ENCODE measurements at places on chromosomes 1 and 21. TPM values are rescaled to one million over a fixed set of nuclear protein-coding genes. Genes with fewer than 3 reads are reported as not detected.

Gene DYNLT5
- total RNA-seq: not detected

Gene UTS2
- not detected for total RNA-seq

Gene PUM1
- total RNA-seq: 35.6 TPM

Gene METTL13
- 45.3 TPM for total RNA-seq

Gene SIM2
- total RNA-seq: 9.2 TPM

Gene SOX13
- total RNA-seq: 19.0 TPM

Gene FMO1
- not detected for total RNA-seq

Gene RIPPLY3
- 0.71 TPM for total RNA-seq

Gene ZNF124
- total RNA-seq: 5.0 TPM

Gene EPHA2
- total RNA-seq: 125 TPM
